ENCODE measurements at places on chromosomes 7 and 10.

- DNase-seq: no peak
Measured at GRCh38 chr10:85863301-85864172, 503.1 kb downstream of the GRID1 start.

DNA sequence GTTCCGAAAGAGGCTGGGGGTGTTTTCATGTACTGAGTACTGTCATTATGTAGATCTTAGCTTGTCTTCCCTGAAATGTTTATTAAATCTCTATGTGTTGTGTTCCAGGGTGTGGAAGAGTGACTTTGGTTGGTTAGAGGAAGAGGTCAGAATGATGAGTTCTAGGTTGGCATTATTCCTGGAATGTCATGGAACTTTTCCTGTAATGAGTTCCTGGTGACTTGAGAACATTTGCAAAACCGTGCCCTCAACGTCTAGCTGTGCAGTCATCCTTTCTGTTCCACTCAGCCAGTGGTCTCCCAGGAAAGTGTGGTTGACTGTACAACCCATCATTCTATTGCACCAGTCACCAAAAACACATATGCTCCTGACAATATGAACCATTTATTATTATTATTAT is 129.6 kb downstream of the BICC1 start:
- DNase-seq: no peak

DNA sequence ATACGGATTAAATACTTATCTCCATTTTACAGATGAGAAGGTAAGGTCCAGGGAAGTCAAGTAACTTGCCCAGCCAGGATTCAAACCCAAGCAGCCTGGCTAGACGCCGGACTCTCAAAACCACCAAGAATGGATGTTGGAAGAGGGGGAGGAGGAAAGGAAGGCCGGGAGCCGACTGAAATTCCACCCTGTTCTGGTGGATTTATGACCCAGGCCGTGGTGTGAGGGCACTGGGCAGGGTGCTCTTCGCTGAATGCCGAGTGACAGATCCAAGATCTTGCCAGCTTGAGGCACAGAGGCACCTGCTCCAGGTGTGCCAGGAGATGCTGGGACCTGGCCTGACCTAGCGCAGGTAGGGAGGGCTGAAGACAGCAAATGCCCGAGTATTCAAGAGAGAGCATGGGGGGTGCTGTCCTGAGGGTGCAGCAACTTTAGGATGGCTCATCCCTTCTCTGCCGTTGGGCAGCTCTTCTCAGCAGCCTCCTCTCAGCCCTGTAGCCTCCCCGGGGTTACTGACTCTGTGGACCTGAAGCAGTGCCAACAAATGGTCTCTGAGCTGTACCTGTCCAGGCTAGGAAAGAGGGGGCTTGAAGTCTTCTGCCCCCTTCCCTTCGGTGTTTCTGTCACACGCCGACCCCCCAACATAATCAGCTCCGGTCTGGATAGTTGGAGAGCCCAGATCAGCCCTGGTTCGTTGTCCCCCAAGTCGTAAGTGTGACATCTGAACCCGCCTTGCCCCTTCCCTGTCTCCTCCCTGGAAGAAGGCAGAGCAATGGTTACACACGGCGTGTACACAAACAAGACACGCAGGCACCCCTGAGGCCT is 713 bp downstream of the LOXL4 start:
- no peak for DNase-seq

DNA sequence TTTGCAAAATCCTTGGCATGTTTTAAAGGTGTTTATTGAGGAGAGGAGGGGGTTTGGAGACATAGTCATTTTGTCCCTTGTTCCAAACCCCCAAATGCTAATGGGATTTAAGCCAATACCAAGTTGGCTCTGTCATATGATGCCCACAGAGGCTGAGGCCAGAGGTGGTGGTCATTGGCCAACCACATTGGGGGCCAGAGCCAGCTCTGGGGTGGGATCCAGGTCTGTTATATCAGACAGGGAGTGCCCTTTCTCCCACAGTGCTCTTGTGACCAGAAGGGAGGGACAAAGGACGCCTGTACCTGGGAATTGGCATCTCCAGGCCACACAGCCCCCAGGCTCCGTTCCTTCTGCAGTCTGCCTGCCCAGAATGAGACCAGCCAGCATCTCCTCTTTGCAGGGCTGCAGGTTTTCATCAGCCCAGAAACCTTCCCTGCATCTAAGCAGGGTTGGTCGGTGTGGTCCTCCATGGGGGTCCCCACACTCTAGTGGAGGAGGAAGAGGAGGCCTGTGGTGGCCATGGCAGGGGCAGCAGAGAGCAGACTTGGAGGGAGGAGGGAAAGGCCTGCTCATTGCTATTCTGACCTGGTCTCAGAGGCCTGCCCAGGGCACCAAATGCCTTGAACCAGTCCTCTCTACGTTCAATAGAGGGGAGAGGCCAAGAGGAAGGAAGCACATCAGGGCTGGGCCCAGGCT is 17.9 kb downstream of the ADCYAP1R1 start:
- no peak for DNase-seq

DNA sequence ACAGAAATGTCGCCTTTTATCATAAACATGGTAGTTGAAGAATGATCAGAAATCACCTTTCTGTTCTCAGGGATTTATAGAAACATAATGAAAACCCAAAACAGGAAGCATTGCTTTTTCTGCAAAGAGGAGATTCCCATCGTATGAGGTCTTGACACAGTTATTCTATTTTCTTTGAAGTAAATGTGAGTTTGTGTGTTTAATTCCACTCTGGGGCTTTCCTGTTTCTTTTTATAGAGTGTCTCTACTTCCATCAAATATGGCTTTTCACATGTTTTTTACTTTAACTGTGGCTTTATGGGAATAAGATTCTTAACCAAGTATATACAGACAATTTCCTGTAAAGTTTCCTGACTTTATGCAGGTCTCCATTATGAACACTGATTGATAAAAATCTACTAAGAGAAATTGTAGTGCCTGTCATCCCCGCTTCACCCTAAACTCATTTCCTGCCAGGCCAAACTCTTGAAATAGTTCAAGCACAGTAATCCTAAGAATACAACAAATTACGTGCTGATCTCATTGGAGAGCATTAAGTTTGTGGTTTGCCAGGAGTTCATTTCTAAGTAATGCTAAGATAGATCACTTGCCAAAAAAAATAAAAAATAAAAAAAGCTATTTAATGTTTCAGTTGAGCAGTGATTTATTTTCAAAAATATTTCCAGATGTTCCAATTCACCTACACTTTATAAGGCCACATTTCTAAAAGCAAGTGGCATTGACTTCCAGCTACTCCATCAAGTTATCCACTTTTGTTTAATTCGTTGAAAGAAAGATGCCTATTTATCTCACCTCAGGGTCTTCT is 52.2 kb upstream of the SEC61G start:
- DNase-seq: no peak

DNA sequence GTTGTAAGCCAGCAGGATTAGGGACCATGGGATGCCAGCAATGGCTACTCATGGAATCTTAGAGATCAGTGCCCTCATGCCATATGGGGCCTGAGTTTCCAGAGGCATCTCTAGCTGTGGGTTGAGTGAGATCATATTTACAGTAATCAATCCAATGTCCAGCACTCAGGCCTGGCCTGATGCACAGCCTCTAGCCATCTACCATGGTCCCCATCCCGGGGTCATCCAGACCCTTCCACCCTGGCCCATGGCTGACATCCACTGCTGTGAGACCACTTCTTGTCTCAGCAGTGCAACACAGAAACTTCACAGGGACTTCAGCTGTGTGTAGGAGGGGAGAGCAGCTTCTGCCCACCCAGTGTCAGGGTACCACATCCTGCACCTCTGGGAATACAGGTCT is 6.5 kb upstream of the ADCY1 start:
- no peak for DNase-seq

- no peak for DNase-seq
Measured at GRCh38 chr7:27608776-27609495, 53.7 kb downstream of the HIBADH start.

GRCh38 chr7:132965951-132966350 is 115.9 kb downstream of the CHCHD3 start:
- DNase-seq: no peak

- no peak for DNase-seq
Measured at GRCh38 chr7:113915956-113916355, 2.9 kb downstream of the PPP1R3A start.

DNA sequence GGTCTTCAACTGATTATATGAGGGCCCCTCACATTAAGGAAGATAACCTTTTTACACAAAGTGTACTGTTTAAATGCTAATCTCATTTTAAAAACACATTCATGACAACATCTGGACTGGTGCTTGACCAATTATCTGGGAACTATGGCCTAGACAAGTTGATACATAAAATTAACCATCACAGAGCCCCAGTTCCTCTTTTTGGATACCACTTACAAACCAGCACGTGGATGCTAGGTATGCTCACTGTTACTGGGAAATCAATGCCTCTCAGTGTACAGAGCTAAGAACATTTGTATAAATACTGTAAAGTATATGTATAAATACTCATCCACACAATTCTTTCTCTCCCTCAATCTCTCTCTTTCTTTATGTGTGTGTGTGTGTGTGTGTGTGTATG is 1217.8 kb upstream of the LRRTM3 start:
- no peak for DNase-seq

DNA sequence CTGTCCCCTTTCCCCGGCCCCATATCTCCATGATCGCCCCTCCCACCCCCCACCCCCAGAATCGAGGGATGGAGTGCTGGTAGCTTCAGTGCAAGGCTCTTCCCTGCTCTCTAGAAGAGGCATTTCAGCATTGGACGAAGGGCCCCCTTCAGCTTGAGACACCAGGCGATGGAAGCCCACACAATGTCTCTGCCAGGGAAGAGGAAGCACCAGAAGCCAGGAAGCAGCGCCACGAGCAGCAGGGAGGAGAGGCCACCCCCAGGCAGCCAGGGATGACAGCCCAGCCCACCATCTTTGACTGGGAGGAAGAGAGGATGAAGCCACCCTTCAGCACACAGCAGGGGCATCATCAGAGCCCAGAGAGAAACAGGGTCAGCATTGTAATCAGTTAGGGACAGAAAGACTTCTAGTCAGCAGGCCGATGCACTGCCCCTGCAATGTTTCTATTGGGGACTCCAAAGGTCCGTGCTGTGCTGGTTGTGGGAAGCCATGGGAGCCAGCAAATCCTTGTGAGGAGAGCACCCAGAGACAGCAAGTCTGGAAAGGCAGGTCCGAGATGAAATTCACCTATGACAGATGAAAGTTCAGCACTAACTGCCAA is 15.7 kb downstream of the TMEM72 start:
- no peak for DNase-seq

DNA sequence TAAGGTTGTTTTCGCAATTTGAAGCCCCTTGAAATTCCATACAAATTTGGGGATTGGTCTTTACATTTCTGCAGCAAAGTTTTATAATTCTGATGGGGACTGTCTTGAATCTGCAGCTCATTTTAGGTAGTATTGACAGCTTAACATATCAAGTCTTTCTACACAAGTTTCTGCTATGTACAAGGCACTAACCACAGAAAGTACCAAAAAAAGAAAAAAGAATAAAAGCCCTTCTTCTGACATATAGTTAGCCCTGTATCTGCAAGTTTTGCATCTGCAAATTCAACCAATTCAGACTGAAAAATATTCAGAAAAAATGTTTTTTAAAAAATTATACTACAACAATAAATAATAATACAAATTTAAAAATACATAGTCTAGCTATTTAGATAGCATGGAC is 15.3 kb downstream of the POT1 start:
- DNase-seq: no peak

DNA sequence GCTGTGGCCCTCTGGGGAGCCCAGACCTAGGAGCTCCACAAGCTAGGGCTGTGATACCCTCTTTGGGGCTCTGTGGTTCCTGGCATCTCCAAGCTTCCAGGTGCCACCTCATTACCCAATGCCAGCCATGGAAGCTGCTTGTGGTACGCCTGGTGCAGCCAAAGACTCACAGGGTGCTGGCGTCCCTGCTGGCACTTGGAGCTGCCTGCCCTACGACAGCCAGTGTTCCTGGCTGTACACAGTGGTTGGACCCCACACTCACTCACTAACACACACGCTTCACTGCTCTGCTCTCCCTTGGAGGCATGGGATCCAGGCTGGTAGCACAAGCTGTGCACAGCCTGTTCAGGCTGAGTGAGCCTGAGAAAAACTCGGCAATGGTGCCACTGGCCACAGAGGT is 894.1 kb upstream of the PHF14 start:
- no peak for DNase-seq

DNA sequence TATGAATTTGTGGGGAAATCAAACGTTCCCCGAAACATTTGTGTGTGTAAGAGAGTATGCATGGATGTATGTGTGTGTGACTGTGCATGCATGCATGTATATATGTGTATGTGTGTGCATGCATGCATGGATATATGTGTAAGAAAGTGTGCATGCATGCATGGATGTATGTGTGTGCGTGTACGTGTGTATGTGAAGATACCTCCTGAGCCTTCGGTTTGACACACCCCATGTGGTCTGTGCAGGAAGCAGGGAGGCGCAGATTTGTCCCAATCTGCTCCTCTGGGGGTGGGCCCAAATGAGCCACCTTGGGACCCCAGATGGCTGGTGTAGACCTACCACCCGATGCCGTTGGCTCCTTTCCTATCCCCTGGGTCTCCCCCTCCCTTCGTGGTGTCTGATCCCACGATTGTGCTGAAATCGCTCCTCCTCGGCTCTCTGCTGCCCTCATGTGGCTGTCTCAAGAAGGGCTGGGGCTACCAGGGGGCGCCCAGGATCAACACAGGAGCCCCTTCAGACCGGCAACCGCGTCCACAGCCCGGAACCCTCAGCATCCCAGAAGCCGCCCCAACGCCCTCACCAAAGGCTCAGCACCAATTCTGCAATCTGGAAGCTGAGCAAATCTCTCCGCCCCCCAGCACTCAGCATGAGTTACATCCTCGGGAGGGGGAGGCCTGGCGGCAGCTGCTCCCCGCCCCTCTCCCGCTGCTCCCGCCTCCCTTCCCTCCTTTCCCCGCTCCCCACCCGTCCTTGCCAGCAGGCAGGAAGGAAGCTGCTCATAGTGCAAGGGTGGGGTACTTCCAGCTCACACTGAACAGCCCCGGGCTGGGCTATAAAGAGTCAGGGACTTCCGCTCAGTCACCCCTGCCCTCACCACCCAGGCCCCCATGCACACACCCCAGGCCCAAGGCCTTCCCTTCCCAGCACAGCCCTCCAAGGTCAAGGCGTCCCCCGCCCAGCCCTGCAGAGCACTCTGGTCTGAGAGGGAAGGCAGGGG is 2.3 kb upstream of the NOS3 start:
- peak; percentile 80 for DNase-seq

DNA sequence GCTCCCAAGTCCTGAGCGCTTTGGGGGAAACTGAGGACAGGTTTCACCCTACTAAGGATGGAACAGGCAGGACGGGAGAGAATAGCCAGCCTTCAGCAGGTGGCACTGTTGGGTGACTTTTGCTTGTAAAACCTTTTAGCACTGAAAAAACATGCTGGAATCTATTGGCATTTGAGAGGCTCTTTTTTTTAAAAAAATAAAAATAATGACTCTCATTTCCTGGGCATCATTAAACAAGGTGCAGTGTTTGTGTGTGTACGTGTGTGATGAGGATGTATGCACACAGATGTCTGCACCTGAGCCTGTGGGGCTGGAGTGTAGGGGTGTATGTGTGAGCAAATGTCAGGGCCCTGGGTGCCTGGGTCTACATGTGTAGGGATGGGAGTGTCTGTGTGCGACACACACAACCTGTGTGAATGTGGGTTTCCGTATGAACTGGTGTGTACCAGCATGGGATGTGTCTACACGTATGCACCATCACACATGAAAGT is 177.9 kb downstream of the RPS24 start:
- no peak for DNase-seq

Measured in COR-L47 (cell line).